ENCODE measurements at places on chromosomes 12 and 14.

DNA sequence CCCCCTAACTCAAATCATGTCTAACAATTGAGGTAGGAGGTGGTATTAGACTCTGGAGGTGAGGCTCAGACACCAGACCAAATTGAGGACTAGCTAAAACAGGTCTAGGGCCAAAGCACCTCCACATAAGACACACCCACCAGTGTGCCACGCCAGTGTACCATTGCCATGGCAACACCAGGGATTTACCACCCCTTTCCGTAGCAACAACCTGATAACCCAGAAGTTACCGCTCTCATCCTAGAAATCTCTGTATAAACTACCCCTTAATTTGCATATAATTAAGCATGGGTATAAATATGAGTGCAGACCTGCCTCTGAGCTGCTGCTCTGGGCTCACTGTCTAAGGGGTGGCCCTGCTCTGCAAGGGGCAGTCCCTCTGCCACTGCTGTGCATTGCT is 57.4 kb upstream of the PPP2R5C start:
- DNase-seq: no peak

- DNase-seq: no peak
These were observed 61.3 kb downstream of the CRADD start for GRCh38 chr12:93738199-93739058.

GRCh38 chr12:13504736-13505135 is 308.2 kb downstream of the EMP1 start:
- no peak for DNase-seq

GRCh38 chr12:95731519-95731958 is 59.0 kb downstream of the NTN4 start:
- DNase-seq: no peak

GRCh38 chr12:100503228-100503628 is 29.6 kb downstream of the NR1H4 start:
- no peak for DNase-seq

DNA sequence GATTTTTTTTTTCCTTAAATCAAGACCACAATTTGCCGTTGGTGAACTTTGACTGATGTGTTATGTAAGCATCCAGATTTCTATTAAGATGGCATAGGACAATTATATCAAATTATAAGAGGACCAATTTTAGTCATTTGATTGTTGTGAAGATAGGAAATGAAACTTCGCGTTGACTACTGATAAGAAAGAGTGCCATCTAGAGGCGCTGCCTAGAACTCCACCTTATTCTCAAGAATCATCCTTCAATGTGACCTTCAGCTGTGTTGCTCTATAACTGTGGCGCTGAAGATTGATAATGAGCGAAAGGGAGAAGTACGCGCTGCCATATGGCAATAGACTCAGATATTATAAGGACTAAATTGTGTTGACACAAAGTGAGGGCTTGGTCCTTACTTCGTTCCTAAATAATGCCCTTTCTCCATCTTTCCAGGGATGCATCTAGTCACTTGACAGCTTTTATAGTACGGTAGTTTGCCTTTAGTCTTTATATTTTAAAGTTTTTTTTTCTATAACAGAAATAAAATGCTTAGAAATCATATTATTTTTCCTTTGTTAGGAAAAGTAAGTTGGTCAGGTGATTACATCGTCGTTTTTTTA is 350.8 kb upstream of the STXBP6 start:
- no peak for DNase-seq

DNA sequence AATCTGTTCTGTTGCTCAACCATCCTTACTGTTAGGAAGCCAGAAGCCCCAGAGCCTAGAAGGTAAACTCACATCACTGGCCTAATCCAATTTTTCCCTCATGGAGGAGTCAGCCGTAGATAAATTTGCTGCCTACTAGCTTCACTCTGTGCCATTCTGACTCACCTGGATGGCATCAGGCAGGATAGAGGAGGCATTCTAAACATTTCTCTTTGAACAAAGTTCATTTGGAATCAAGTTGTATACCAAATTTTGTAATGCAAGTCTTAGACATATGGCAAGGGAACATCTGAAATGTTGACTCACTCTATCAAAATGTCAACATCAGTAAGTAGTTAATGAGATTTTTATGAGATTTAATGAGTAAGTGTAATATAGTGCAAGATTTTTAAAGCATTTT is 13.6 kb upstream of the TBC1D30 start:
- DNase-seq: no peak

DNA sequence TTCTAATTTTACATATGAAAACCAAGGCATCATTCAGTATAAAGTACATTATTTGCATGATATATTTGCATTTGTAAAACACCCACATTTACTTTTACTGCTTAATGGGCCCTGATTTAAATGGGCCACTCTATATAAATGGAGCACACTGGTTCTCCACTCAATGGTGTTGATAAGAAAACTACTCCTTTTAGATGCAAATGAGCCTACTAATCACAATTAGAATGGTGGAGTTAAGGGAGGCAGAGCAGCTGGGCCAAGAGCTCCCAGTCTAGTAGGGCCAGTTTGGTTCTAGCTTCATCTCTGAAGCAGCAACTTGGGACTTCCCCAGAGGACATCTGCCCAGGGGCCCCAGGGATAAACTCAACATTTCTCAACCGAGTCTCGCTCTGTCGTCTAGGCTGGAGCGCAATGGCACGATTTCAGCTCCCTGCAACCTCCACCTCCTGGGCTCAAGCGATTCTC is 120.7 kb downstream of the FOXN3 start:
- DNase-seq: no peak

- no peak for DNase-seq
These were observed 29.6 kb downstream of the NUDT4 start for GRCh38 chr12:93407054-93407962.

- no peak for DNase-seq
These were observed 50.3 kb downstream of the RIMBP2 start for GRCh38 chr12:130665753-130666152.

- DNase-seq: no peak
These were observed 42.7 kb downstream of the AEBP2 start for GRCh38 chr12:19482036-19482435.

DNA sequence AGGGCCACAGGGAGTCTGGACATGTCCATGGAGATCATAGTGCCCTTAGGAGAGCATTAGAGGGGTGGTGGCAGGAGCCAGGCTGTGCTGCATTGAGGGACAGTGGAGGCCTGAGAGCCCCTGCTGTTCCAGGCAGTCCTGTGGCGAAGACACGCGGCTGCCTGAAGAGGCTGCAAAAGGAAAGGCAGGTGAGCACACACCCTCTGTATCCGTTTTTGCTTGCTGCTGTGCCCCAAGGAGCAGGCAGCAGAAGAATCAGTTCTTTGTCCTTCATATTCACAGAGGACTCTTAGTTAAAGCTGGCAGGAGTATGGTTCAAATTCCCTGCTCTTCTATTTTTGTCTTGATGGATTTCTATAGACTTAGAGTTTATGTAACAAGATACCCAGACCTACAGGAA is 4.5 kb downstream of the SLC35E3 start:
- DNase-seq: no peak

GRCh38 chr14:81396113-81396512 is 4.0 kb downstream of the STON2 start:
- DNase-seq: no peak

DNA sequence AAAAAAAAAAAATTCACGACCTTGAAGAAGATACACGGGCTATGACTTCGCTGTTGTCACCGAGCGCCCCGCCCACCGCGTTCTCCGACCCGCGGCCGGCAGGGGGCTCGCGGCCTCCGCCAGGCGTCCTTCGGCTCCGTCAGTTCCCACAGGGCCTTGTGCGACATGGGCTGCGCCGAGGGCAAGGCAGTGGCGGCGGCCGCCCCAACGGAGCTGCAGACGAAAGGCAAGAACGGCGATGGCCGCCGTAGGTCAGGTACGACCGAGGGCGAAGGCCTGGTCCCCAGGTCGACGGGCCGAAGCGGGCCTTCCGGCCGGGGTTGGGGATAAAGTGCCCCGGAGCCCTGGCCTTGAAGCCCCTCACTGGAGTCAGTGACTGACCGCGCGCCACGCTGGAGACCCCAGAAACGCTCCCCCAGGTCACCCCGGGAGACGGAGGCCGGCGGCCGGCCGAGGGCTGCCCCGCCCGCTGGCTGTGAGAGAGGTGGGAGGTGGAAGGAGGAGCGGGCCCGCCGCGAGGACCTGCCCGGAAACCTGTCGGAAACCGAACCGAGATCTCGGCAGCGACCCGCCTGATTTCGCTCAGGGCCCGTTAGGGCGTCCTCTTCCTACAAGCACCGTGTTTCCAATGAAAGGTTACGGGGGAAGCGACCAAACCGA is at the start of gene TXNRD1:
Gene TXNRD1, plus strand, starts transcription at position 142 of the 660 bp plus-strand sequence. Its CDS starts 24 bp downstream, at position 166.
- peak; percentile 88 for DNase-seq

DNA sequence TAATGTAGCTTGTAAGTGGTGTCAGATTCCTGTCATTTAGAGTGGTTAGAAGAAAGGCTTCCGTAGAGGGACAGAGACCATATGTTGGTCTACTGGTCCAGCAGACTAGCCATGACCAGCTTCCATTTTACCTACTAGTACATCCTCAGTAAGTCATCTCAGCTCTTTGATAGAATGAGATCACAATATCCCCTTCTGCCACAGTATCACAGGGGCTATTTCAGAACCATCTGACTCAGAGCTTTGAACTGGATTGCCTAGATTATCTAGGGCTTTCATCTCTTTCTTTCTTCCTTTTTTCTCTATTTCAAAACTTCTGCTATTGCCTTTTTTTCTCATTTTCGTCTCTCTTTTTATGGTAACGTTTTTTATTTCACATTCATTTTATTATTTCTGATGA is 4.7 kb downstream of the ZDHHC17 start:
- DNase-seq: no peak

DNA sequence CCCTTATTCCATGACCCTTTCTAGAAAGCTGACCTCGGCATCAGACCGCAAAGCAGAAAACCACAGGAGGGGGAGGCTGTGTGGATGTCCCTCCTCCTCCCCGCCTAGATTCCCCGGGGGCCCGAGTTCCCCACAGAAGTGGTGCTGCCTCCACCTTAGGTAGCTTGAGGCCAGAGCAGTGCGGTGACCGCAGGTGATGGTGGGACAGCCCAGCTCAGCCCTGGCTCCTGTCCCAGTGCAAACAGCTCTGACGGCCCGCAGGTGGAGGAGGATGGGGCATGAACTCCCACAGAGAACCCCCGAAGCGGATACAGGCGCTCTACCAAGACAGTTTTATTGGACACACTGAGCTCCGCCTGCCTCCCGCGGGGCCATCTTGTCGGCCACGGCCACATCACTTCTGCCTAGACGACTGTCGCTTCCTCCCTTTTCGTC is 19.5 kb downstream of the ARL6IP4 start:
- DNase-seq: no peak

DNA sequence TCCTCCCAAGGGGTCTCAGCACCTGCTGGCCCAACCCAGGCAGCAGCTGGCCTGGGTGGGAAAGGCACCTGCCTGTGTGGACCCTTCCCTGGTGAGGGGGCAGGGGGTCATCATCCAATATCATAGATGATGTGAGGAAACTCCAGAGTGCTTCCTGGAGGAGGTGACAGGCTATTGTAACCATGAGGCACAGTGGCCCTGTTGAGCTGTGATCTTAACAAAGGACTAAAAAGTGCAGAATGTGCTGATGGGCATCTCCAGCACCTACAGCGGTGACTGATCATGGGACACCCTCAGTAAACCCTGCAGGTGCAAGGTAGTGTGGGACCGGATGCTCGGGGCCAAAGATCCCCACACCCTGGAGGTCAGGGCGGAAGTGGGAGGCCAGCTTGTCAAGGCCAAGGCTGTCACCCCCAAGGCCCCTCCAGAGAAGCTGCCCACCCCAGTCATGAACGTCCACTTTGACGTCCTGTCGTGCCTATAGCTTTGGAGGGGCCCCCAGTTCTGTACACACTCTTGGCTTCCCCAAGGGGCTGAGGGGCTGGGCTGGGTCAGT is 7.5 kb downstream of the MMP17 start:
- DNase-seq: no peak

GRCh38 chr14:29168149-29168548 is 401.6 kb downstream of the FOXG1 start:
- no peak for DNase-seq

DNA sequence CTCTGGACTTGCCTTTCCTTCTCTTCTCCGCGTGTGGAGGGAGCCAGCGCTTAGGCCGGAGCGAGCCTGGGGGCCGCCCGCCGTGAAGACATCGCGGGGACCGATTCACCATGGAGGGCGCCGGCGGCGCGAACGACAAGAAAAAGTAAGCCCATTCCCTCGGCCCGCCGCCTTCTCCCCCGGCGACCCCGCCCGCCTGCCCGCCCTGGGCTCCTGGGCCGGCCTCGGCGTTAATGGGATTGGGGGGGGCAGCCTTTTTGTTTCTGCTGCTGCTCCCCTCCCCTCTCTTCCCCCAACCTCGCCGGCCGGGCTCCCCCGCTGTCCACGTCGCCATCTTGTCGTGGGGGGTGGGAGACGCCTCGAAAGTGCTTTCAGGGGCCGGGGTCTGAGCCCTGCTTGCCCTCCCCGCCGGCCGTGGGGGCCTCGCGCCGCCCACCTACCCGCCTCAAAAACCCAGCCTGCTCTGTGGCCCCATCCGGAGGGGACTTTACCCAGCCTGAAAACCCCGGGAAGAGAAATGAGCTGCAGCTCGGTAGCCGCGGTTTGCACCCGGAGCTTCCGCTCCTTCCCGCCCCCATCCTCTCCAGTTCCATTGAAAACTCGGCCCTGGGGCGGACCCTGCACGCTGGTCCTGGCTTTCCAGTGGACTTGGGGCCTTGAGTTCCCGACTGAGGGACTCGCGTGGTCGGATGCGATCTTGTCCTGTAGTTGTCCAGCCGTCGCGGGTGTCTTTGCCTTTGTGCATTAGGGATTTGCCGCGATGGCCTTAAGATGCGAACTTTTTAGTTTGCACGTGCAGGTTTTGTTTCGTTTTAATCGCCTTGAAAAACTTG is 598 bp downstream of the HIF1A start:
- peak; percentile 64 for DNase-seq

GRCh38 chr14:102655137-102655536 is 62.7 kb downstream of the RCOR1 start:
- DNase-seq: no peak

DNA sequence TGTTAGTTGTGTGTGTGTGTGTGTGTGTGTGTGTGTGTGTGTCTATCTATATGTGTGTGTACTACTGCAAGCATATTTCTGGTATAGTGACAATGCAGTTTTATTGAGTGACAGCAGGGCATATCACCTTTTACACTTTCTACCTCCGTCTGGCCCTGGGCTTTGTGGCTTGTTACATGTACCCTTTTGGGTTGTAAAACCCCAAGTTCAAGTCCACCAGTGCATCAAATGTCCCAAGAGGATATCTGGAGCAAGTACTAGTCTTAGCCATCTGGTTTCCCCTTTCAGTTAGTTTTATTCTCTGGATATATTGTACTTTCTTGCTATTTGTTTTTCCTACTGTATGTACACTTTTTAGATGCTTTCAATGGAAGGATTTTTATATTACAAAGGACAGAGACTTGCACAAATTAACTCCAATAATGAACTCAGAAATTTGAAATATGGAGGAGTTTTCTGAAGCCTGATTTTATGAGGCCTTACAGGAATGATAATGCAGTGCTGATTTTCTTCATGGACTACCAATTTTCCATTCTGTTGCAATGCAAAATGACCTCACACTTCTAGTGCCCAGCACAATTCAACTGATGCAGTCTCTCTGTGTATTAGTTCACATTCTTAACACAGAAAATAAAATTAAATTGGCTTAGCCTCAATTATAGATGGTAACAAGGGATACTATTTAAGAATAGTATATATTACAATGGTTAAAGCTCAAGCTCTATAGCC is 29.1 kb downstream of the SLC16A7 start:
- no peak for DNase-seq

Data from ovary (tissue), 10 donors.